ENCODE measurements at places on chromosomes 5 and 9.

DNA sequence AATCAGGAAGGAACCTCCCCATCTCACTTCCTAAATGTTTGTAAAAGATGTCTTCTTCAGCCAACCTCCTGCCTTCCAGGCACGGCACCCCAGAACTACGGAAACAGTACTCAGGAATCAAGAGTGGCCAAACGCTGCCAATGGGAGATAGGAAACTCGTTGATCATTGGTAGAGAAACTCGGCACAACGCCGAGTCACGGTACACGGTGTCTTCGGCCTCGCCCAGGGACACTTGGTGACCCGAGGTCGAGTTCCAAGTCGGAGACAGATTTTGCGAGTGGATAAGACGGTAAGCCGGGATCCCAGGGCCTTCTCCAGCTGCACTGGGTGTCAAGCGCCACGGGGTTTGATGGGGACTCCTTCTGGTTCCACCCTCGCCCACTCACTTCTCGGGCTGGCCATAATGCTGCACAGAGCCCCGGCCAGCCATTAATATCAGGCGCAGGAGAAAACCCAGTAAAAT is 343 bp downstream of the KIAA0825 start:
- peak; percentile 57 for ATAC-seq

- peak; percentile 62 for ATAC-seq
Measured at GRCh38 chr9:129584136-129584535, 36.8 kb downstream of the C9orf50 start.

- ATAC-seq, result no peak
Measured at GRCh38 chr5:1476181-1476966, 31.1 kb upstream of the SLC6A3 start.

DNA sequence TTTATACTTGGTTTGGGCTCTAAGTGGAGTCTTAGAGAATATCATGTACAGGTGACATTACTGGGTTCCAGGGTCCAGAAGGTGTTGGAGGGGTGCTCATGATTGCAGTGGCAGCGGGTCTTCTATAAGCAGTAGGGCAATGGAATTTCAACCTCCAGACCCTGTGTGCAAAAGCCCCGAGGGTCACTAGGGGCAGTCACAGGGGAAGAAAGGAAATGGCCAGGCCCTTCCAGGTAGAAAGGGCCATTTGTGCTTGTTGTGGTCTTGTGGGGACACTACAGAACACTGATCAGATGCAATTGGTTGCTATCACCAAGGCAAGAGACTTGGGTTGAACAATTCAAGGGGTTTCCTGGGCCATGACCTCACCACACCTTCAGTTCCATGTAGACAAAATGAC is 283.4 kb downstream of the GADD45G start:
- no peak for ATAC-seq

DNA sequence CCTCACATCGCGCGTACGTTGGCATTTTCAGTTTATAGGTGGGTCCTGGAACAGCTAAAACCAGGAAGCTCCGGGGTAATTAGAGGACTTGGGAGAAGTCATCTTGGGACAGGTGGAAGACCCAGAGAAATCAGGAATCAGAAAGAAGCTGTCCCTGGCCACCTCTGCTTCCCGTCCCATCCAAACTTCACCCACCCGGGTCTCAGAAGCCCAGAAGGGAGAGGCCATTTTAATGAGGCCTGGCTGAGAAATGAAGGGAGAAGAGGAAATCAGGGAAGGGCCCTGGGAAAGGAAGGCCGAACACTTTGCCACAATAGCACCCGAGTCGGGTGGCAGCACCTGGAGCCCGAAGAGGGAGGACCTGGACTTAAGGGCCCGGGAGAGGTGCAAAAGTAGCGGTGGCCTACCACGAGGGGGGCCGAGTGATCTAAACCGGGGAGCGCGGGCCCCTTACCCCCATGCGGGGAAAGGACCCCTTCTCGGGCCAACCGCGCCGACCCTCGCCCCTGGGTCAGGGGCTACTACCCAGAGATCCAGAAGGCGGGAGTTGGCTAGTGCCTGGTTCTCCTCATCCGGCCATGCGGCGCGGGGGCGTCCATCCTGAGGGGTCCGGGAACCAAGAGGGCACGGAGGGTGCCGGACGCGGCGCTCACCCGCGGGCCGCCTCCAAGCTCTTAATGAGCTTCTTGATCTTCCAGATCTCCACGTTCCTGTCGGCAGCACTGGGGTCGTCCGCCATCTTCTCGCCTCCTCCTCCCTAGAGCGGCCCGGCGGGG is 668 bp downstream of the ETF1 start:
- ATAC-seq, result no peak

- no peak for ATAC-seq
Measured at GRCh38 chr9:37640246-37640645, 10.5 kb upstream of the FRMPD1 start.

DNA sequence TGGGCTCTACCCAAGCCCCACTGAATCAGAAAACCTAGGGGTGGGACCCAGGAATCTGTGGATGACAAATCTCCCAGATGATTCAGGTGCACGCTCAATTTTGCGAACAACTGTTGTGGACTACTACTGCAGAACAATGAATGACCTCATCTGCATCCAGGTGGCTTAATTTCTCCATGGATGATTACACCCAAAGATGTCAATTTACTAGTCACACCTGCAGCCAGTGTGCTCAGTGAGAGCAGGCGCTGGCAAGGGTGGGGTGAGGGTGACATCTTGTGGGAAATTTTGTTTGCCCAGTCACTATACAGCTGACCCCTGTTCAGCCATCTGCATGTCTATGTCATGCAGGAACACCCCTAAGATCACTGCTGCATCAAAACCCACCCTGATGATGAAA is 118.2 kb downstream of the ENTREP1 start:
- ATAC-seq, result no peak

DNA sequence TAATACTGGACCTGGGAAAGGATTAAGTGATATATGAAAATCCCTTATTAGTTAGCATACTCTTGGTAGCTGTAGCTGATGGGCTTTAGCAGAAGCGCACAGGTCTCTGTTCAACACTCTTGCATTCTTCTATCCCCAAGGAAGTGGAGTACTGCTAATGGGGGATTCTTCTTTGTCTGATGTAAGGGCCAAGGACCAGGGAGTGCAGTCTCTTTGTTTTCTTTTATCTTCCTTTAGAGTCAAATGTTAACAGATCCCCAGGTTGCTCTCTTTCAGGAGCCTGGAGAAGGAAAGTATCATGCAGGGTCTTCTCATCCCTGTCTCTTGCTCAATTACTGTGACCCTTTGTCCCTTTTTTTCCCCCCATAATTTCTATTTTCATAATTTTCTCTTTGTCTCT is 1146.9 kb upstream of the DMAC1 start:
- ATAC-seq, result no peak

DNA sequence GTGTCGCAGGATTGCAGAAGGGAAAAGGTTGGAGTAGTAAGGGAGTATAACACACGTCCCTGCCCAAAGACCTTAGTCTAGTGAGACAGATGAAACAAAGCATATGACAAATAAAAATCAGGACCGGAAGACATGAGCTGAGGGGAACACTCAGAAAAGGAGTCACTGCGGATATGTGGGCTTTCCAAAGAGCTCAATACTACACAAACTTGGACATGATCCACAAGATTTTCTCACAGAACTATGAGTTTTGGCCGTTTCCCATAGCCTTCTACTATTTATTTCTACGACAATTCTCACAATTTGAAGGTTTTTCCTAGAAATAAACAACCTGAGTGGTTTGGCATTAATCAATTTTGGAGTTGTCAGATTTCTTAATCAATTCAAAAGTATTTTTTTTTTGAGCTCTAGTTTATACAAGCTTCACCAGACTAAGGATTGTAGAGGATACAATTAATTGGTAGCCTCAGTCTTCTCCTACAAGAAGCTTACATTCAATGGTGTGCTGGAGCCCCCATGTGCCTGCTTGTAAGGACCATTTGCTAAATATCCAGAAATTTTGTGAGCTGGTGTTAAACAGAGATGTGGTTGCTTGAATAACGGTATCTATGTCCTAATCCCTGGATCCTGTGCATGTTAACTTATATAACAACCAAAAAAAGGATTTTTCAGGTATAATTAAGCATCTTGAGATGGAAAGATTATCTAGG is 91.4 kb downstream of the ADAMTS12 start:
- ATAC-seq, result no peak

DNA sequence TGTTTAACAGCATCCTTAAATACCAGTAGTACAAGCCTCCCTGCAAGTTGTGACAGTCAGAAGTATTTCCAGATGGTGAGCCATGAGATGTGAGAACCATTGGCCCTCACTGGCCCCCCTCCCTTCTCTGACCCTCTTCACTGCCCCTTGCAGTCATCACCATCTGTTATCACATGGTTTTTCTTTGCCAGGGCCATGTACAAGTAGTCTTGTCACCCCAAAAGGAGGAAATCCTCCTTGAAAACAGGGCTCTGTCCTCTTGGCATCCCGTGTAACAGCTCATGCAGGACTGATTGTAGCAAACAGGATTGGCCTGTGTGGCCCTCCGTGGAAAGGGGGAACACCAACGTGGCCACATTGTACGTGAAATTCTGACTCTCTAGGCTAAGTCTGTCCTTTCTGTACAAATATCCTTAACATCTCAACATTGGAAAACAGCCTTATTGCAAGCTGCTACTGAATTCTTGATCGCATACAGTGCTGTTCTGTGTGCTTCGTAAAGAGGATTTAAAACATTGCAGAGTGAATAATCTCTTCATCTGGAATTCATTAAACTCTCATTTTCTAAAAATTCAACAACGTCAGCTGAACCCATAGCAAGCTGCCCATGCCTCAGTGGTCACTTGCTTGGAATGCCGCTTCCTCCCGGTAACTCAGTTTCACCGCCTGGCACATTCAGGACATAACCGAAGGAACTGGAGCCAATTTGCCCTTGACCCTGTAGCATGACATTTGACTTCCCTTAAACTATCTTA is 171.7 kb downstream of the ATPSCKMT start:
- ATAC-seq, result no peak

- ATAC-seq, result no peak
Measured at GRCh38 chr5:127053049-127053448, 20.3 kb downstream of the C5orf63 start.

- no peak for ATAC-seq
Measured at GRCh38 chr5:141701360-141702119, 19.5 kb upstream of the ARAP3 start.

- no peak for ATAC-seq
Measured at GRCh38 chr5:62042007-62042406, 264.0 kb upstream of the KIF2A start.

GRCh38 chr5:144308906-144309670 is 138.4 kb downstream of the KCTD16 start:
- no peak for ATAC-seq

- ATAC-seq, result peak; percentile 54
Measured at GRCh38 chr5:149485655-149486615, 65.3 kb downstream of the CSNK1A1 start.

DNA sequence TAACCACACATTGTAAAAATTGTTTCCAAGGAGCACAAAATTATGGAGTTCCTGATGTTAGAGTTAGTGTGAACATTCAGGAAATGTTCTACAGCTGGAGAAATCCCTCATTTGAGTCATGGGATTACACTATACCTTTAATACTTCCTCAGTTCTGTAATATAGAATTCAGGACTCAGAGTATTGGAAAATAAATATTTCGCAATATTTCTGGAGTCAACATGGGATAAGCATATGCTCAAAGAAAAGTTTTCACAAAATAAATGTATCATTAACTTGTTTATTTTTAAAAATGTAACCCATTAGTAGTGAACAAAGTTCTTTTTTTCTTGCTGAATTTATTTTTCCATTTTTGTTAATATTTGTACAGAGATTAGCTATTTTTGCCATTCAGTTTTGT is 8.6 kb downstream of the CYLC2 start:
- no peak for ATAC-seq

DNA sequence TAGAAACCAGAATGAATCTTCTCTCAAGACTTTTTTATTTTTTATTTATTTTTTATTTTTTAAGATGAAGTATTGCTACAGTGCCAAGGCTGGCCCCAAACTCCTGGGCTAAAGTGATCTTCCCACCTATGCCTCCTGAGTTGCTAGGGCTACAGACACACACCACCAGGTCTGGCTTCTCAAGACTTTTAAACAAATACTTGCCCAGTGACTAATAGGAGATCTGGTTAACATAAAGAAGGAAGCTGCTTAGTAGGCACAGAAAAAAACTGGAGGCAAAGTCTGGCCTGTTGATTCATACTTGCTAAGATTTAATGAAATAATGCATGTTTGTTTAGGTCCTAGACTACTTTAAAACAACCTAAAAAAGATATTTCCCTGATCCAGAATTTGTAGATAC is 43.8 kb downstream of the SLC38A9 start:
- ATAC-seq, result peak; percentile 80

DNA sequence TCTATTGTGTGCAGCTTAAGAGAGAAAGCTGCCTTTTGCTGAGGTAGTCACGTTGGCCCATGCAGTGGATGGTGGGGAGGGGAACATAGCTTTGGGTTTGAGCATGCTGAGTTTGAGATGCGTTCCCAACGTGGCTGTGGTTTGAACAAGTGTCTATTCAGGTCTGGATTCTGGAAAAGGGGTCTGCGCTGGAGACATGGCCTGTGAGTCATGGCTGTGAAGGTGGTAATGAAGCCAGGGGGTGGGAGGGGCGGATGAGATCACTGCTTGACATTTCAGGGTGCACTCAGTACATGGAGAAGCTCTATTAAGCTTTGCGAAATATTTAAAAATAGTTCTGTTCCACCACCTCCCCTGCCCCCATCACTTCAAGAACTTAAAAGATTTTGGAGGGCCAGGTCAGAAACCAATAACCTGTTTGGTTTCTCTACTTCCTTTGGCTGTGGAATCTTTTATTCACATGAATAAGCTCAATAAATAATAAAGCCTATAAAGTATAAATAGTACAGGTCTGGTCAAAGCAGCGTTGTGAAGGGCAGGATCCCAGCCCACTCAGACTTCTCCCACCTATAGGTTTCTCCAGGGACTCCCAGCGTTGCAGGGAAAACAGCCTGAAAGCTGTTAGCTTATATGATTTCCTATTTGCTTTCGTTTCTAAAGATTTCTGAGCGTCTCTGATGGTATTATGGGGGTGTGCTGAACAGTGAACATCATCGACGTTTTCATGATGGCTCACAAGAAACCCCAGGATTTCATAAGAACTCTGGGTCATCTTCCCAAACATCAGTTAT is 189.9 kb downstream of the NSG2 start:
- no peak for ATAC-seq

DNA sequence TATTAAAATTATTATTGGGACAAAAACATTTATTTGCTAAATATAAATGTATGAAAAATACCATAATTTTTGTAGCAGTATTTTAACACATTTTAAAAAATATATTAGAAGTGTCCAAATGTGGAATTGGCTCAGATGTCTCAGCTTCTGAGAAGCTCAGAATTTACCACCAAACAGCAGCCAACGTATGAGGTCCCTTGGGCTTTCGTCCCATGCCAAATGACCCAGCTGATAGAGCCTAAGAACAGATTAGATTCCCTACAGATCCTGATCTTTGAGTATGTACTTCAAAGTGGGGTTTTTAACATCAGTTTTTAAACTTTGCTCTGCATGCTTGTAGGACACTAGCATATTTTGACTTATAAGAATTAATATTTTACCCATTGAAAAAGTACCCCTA is 77.3 kb upstream of the RPS23 start:
- ATAC-seq, result no peak

- no peak for ATAC-seq
Measured at GRCh38 chr9:94860678-94861588, 134.4 kb downstream of the AOPEP start.

GRCh38 chr9:91006046-91006445 is 204.4 kb downstream of the SYK start:
- ATAC-seq, result no peak

- ATAC-seq, result peak; percentile 49
Measured at GRCh38 chr9:121567500-121568342, 68.1 kb upstream of the GGTA1 start.

All from motor neuron (in vitro differentiated cells).